ENCODE measurements at places on chromosomes 5 and 9.

- DNase-seq: no peak
These were observed 161.3 kb downstream of the CAVIN4 start for GRCh38 chr9:100739208-100739607.

DNA sequence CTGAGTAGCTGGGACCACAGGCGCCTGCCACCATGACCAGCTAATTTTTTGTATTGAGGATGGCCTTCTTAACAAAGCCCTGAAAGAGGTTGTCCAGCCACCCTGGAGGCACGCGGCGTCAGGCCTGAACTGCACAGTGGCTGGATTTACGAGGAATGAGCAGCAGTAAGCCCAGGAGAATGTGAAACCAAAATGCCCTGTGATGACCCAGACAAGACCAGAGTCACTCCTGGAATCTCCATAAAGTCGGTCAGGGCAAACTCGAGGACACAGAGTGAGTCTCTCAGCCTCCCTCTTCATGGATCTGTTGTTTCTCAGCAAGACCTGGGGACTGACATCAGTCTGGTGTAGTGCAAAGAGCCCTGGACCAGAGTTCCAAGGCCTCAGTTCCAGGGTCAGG lies 53.2 kb upstream of the C5orf58 start:
- no peak for DNase-seq

DNA sequence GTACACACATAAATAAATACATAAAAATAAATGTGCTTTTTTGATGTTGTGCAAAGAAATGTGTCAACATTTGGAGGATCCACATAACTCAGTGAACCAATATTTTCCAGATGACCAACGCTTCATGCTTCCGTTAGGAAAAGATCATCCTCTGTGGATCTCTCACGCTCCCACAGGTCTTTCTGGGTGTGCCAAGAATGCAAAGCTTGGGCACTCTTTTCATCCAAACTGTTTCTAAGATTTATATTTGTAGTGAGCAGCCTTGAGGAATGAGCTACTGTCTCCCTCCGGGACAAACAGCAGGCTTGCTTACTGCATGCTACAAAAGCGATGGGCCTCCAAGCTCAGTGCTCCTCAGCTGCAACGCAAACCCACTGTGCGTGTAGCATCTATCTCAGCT lies 46.2 kb upstream of the RUFY1 start:
- DNase-seq: no peak

- no peak for DNase-seq
These were observed 909 bp downstream of the AFF4 start for GRCh38 chr5:132962429-132963021.

DNA sequence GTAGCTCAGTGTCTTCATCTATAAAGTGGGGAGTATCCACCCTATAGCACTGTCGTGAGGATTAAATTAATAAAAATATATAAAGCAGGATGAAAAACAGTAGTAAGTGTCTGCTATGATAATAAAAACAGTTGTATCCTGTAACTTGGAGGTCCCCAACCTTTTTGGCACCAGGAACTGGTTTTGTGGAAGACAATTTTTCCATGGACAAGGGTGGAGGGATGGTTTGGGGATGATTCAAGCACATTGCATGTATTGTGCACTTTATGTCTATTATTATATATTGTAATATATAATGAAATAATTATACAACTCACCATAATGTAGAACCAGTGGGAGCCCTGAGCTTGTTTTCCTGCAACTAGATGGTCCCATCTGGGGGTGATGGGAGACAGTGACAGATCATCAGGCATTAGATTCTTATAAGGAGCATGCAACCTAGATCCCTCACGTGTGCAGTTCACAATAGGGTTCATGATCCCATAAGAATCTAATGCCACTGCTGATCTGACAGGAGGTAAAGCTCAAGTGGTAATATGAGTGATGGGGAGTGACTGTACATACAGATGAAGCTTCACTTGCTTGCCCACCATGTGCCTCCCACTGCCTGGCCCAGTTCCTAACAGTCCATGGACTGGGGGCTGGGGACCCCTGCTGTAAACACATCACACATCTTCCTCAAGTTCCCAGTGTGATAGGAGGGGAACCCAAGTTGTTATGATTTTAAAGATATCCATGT lies 177.4 kb upstream of the DAPK1 start:
- DNase-seq: no peak

DNA sequence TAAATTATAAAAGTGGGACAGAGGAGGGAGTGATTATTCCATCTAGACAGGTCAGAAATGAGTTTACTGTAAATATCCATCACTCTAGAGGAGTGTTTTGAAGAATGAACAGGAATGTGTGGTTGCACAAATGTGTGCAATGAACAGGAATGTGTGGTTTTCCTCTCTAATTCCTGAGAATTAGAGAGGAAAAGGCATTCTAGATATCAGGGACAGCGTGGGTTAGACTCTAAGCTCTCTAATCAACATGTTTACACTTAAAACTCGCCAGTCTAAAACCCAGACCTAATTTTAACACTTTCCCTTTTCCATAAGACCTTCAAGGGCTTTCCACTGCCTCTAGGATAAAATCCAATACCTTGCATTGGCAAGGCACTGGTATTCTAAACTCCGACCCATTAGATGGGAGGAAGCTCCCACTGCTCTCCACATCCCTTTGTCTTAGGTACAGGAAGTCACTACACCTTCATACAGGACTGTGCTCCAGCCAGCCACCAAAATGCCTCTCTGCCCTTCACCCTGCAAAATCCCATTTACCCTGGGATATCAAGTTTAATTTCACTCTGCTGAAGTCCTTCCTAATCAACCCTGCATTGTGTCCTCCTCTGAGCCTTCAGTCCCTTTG lies 67.9 kb downstream of the NFIB start:
- no peak for DNase-seq

GRCh38 chr9:96485280-96485679 lies 35.3 kb downstream of the HABP4 start:
- no peak for DNase-seq

- DNase-seq: no peak
These were observed 169.9 kb downstream of the DAB2IP start for GRCh38 chr9:121821326-121821725.

GRCh38 chr5:99955006-99955405 lies 580.2 kb upstream of the FAM174A start:
- DNase-seq: no peak

GRCh38 chr9:86766912-86767311 lies 180.4 kb downstream of the GAS1 start:
- no peak for DNase-seq

- no peak for DNase-seq
These were observed 302.4 kb downstream of the CHSY3 start for GRCh38 chr5:130206686-130207085.

- DNase-seq: no peak
These were observed 158.9 kb downstream of the PCSK5 start for GRCh38 chr9:76049341-76049740.

- DNase-seq: no peak
These were observed 18.7 kb upstream of the TGFBR1 start for GRCh38 chr9:99085949-99086948.

DNA sequence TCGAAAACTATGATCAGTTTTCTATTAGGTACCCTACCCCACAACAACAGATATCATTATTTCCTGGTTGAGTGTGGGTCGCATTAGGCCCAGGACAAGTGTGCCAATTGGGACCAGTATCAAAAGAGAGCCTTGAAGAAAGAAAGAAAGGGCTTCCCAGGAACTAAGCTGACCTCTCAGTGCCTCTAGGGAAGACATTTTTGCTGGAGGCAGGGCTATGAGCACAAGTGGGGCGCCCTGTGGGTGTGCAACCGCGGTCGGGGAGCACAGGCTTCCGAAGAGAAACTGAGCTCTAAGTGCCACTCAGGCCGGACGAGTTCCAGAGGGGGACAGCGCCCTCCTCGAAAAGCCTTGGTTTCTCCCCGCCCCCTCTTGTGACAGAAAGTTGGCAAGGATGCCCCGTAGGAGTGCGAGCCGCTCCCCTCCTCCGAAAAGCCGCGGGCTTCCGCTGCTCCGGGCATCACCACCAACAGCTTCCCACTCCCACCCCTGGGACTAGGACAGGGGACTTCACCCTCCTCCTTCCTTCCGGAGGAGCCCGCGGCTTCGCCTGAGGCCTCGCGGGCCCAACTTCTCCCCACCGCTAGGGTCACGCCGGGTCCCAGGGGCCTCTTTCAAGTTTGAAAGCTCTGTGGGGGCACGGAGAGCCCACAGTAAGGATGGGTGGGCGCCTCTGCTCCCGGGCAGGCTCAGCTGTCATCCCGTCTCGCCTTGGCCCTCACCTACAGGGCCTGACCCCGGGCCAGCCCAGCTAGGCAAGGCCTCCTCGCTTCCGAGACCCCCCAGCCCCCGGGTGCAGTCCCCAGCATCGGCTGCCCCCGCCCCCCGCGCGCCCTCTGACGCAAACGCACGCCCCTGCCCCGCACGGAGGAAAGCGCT lies 2.0 kb downstream of the NR2F1-AS1 start:
- no peak for DNase-seq

- no peak for DNase-seq
These were observed 2.1 kb downstream of the MAP3K1 start for GRCh38 chr5:56817263-56818014.

- DNase-seq: no peak
These were observed 151.8 kb upstream of the VLDLR start for GRCh38 chr9:2469681-2470221.

- DNase-seq: no peak
These were observed 35.9 kb upstream of the SLC1A3 start for GRCh38 chr5:36570301-36571095.

DNA sequence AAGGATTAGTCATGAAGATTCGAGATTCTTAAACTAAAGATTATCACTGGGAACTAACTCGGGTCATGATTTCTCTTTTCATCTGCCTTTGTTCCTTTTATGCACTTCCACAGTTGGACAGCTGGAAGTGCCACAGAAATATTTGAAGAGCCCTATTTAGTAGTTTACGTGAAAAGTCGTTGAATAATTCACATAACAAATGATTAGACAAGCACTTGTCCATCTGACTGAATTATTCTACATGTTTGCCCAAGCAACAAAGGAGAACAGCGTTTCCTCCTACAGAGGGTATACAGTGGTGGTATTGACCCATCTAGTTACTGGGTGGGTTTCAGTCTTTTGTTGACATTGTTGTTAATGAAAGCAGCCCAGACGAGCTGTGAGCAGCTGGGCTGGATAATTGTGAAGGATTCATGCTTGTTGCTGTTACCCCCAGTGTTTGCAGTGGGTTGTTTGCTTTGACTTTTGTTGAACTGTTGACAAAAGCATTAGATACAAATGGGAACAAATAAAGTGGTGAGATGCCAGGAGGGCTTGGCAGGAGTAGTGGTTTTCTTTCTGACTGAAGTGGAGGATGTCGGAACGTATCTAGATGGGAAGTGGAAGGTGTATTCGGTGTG lies 96.2 kb downstream of the TLE4 start:
- DNase-seq: no peak

DNA sequence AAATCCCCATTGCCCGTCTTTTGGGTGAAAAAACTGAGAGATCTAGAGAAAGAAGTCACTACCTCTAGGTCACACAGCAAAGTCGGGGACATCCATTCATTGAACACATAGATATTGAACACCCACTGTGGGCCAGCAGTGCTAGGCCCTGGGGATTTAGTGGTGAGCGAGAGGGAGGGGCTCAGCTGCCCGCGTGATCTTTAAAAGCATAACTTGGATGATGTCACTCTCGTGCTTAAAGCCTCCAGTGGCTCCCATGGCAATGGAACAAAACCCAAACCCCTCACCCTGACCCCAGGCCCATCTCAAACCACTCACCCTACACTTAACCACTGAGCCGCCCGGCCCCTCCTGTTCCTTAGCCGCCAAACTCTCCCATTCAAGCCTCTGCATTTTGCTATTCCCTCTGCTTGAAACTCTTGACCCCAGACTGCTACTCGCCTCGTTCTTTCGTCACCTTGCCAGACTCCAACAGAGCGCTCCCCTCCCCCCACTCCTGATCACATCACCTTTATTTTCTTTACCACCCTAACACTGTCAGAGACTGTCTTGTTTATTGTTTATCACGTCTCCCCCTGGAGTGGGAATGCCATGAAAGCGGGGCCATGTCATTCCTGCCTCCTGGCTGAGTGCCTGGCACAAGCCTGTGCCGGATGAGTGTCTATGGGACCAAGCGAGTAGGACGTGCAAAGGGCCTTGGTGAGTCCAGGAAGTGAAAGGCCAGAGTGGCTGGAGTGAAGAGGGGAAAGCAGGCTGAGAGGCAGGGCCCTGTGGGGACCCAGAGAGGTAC lies 710 bp upstream of the PIP5KL1 start:
- DNase-seq: no peak

DNA sequence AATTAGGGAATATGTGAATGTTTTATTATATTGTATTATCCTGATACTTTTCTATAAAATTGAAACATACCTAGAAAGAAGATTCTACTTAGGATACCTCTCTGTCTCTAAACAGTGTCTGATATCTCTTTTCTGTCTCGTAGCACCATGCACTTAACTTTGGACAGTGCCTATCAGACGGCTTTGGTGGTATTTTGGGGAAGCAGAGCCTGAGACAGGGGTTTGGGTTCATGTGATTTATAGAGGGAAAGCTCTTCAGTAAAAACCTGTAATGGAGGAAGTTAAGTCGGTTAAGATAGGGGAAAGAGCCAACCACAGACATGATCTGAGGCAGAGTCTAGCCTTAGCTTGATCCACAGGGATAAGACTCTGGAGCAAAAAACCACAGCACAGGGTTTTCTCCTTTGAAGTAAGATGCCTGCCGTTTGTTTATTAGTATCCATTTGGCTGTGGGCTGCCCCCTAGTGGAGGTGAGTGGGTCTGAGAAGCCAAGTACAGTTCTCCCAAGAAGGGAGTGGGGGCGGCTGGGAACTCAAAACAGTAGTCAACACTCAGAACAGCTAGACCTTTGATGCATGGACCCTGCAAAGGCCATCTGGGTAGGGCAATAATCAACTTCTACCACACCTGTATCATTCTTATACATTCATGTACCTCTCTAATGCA lies 141.2 kb upstream of the ASTN2 start:
- DNase-seq: no peak

- DNase-seq: no peak
These were observed 132.2 kb downstream of the CDC42SE2 start for GRCh38 chr5:131396015-131396414.

DNA sequence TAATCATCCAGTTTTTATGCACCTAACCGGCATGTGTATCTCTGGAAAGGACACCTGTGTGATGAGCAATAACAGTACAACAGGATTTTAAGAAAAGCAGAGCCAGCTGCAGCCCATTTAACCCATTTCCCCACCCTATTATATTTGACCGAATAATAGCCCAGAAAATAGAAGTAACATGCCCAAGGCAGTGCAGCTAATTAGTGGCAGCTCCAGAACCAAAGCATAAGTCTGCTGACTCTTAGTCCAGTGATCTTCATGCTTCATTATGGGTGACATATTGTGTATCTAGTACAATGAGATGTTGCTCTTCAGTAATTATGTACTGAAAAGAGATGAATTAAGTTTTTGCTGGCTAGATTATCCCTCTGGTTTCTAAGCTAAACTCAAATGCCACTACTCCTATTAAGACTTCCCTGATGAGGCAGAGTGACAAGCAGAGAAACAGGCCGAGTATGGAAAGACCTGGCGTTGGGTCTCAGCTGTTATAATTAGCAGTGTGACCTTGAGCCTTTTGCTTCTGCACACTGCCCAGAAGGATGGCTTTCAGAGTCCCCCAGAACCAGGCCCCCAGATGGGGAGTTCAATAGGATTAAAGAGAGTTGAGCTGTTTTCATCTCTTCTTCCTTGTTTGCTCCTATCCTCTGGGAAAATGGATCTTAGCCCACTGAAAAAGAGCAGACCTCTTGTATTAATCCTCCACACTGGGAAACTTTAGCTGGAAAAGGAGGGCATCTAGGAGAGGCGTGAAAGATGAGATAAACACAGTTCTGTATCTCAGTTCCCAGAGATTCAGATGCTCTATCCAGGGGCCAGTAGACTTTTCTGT lies 10.8 kb upstream of the C1QTNF3 start:
- no peak for DNase-seq
